Caki2 (cell line): ENCODE measurements at places on chromosomes 16 and 17. TPM values are rescaled to one million over a fixed set of nuclear protein-coding genes. Genes with fewer than 3 reads are reported as not detected.

The HSD17B2 gene
- not detected in 2 replicates for total RNA-seq

The CALB2 gene
- total RNA-seq = 8.0 and 10.9 TPM in 2 replicates

The ZNF688 gene
- 30.5 and 31.2 TPM in 2 replicates for total RNA-seq

The KRTAP2-3 gene
- not detected in 2 replicates for total RNA-seq

- DNase-seq = no peak
These were observed 410.8 kb downstream of the SNX29 start for GRCh38 chr16:12387311-12387710.

GRCh38 chr17:65218261-65218660 lies 81.1 kb downstream of the RGS9 start:
- DNase-seq = no peak

- DNase-seq = peak; percentile 94
These were observed 38.2 kb downstream of the TK2 start for GRCh38 chr16:66511602-66512271.

- DNase-seq = peak; percentile 43
These were observed 463.8 kb upstream of the HSBP1 start for GRCh38 chr16:83343935-83344366.

GRCh38 chr17:40032322-40033320 lies 17.4 kb downstream of the CSF3 start:
- DNase-seq = no peak

- peak; percentile 11 for DNase-seq
These were observed 30.2 kb downstream of the OGFOD1 start for GRCh38 chr16:56481468-56482122.

DNA sequence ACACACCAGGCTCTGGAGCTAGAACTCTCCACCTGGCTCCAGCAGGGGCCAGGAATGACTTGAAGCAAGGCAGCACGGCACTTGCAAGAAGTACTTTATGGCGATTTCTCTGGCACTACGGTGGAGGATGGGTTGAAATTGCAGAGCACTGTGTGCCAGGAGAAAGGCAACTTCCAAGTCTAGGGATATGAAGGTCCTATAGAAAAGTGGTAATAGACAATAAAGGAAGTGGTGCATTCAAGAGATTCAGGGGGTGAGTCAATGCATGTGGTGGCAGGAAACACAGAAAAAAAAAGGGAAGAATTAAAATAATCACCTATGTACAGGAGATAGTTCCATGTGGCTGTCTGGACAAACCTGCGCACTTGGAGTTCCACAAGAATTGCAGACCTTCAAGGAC lies 240.3 kb upstream of the DYNLRB2 start:
- DNase-seq = no peak

GRCh38 chr16:3292604-3293003 lies 9.3 kb downstream of the ZNF263 start:
- DNase-seq = no peak

DNA sequence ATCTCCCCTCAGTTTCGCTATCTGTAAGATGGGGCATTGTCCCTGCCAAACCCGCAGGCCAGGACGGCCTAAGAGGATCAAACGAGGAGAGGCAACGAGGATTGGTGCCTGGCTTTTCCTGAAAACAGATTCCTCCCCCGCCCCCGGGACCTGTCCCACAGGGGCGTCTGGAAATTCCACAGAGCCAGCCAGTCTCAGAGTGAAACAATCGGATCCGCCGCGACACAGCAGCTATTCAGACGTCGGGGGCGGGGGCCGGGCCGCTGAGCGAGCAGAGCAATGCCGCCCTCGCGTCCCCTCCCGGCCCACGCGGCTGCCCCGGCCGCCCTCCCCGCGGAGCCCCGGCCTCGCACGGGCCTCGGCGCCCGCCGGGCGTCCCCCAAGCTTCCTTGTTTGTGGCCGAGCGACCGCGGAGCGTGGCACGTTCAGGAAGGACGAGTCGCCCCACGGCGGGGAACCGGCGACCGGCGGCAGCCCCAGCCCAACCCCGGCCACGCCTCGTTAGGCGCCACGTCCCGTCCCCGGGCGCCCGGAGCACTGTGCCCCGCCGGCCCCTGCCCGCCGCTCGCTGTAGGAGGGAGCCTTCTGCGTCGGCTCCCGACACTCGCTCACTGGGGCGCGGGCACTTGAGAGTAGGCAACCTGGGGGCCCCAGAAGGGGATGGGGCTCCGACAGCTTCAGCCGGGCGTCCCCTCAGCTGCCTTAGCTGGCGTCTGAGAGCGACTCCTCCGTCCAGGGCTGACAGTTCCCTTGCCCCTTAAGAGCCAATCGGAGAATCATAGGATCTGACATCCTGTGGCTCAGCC lies 29.6 kb upstream of the PHOSPHO1 start:
- DNase-seq = peak; percentile 69

GRCh38 chr17:71334048-71334751 lies 786.6 kb upstream of the SOX9 start:
- no peak for DNase-seq

GRCh38 chr17:9763643-9764042 lies 27.7 kb downstream of the DHRS7C start:
- no peak for DNase-seq

DNA sequence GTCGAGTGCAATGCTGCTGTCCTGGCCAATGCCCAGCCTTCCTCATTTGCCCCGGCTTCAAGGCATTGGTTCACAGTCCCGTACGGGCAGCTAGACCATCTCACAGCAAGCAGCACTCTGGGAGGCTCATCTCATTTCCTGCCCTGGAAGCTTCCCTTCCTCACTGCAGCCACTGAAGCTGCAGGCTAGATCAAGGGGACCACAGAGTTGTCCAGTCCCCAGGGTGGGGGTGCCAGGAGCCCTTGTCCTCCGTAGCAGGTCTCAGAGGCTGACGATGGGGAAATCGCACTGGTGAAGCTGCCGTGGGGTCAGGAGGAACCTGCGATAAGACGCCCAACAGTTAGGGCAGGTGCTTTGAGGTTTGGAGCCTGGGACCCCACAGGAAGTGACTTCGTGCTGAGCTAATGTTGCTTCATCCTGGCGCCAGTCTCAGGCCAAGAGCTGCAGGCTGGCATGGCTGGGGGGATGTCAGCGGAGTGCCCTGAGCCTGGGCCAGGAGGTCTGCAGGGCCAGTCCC lies at the start of gene SPNS3:
SPNS3 (plus strand) TSS at position 426 of the 517 bp plus-strand sequence; CDS start at position 454, 28 bp downstream.
- no peak for DNase-seq

DNA sequence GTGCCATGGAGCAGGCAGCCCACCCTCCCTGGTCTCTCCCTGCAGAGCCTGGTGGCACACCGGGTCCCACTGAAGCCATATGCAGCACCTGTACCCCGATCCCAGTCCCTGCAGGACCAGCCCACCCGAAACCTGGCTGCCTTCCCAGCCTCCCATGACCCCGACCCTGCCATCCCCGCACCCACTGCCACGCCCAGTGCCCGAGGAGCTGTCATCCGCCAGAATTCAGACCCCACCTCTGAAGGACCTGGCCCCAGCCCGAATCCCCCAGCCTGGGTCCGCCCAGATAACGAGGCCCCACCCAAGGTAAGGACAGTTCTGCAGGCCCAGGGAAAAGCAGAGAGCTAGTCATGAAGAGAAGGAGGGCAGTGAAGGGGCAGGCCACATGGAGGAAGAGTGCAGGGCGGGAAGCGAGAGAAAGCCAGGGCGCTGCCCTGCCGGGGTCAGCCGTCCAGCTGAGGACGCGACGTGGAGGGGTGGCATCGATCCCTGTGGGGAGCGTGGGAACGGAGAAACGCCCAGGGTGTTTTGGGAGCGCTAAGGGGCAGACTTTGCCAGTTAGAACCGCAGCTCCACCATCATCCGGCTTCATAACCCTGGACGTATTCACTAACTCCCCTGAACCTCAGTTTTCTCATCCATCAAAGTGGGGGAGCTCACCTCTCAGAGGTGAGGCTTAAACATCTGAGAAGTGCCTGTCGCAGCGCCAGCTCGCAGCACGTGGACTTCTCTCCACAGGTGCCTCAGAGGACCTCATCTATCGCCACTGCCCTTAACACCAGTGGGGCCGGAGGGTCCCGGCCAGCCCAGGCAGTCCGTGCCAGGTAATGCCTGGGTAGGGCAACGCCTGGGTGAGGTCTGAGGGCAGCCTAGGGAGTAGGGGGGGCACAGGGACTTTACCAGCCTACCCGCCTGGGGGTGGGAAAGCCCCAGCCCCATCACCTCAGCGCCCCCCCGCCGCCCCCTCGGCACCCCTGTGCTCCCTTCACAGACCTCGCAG lies 7.6 kb upstream of the C17orf107 start:
- DNase-seq = no peak

DNA sequence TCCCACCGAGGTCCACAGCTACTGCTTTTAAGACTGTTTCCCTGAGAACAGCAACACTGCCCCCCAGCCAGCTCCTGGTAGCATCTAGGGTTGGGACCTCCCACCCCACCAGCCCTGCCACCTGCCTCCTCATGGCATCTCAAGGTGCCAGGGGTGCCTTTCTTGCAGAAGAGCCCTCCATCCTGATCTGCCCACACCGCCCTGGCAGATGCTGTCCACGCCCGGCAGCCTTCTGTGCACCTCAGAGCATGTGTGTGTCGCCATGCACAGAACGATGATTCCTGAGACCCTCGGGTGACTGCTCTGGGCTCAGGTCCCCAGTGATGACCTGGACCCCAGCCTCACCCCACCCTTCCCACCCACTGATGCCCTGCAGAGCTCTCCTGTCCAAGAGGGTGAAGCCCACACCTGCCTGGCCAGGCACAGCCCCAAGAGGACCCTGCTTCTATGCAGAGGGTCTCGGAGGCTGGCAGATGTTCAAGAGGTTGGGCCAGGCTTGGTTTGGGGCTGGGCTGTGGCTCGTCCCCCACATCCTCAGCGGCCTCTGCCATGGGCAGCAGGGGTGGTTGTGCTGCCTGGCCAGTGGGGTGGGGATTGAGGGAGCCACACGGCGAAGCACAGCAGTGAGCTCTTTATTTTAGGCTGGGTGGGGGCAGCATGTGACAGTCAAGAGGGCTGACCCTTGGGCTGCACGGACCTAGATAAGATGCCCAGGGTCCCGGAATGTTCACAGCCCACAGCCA lies 5.2 kb upstream of the SPATA2L start:
- DNase-seq = no peak

DNA sequence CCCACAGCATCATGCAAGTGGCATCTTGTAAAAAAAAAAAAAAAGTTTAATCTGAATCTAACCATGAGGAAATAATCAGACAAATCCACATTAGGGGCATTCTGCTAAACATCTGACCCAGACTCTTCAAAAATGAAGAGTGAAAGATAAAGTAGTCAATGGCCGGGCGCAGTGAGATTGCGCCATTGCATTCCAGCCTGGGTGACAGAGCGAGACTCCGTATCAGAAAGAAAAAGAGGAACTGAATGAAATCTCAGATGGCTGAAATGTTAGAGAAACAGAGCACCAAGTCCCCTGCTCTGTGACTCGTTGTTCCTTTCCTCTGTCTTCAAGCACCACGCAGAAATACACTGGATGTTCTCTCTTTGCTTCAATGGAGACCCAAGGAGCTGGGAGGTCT lies 12.7 kb upstream of the RNF135 start:
- DNase-seq = no peak

GRCh38 chr17:58079300-58080033 lies 3.8 kb upstream of the DYNLL2 start:
- no peak for DNase-seq

GRCh38 chr16:87492291-87492630 lies 563 bp downstream of the ZCCHC14 start:
- no peak for DNase-seq

- DNase-seq = no peak
These were observed 29.9 kb downstream of the ACTG1 start for GRCh38 chr17:81482673-81483072.

DNA sequence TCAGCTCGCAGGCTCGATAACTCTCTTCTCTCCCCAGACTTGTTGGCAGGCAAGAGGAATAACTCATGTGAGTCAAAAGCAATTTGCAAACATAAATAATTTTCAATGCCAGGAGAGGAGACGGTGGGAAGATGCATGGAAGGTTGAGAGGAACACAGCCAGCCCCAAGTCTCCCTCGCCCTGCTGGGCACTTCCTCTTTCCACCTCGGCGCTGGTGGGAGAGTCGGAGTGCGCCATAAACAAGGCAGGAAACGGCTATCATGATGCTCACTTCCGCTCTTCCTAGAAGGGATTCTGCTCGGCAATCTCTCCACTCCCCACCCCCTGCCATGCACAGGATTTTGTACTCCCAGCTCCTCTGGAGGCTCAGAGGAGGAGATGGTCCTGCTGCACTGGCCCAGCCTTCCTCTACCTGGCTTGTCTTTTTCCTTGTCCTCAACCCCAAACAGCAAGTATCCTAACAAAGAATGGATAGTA lies 13.0 kb downstream of the CBX4 start:
- no peak for DNase-seq

DNA sequence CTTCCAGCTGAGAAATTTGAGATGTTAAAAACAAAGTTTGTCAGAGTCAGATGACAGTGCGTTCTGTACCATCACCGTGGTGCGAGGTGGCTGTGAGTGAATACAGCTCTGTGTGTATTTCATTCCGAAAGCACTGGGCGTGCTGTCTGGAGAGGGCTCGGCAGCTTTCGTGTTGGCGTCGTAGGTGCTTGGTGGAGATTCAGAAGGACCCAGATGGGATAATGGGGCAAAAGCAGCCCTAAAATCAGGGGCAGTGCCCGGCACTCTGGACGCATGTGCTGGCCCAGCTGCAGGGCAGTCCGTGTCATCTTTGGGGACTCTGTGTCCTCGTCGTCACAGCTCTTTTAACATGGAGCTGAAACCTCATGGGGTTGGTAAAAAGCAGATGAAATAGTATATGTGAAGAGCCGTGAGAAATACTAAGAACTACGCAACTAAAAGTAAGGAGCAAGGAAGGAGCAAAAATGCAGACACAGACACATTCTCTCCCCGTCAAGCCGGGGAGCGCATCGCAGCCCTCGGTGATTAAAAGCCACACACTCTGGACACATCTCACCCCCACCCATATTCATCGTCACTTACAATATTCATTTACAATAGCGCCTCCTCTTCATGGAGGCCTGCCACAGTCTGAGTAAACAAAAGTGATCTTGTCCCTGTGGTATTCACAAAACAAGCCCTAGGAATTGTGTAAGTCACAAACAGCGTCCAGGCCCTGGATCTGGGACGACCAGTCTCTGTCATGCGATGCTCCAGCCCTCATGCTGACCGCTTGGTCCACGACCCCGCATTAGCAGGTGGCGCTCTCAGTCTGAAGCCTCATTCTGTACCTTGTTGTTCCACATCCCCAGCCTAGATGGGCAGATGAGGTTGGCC lies 206.7 kb downstream of the RPTOR start:
- DNase-seq = no peak

GRCh38 chr17:44924107-44924544 lies 8.8 kb upstream of the GFAP start:
- no peak for DNase-seq

DNA sequence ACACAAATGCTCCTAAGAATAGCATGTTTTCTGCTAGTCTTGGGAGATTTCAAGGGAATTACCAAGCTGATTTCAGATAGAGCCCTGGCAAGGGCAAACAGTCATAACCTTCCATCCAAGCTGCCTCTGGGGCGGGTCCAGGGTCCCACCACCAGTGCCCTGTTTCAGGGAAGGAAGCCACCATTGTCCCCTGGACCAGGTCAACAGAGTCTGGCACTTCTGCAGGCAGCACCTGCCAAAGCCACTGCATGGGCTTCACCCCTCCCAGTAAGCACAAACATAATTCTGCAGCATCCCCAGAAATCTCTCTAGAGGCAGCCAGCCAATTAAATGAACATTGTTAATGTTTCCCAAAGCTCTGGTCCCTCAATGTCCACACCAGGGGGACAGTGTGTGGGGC lies 143.0 kb downstream of the SALL1 start:
- DNase-seq = no peak

- no peak for DNase-seq
These were observed 42.2 kb downstream of the WDR45B start for GRCh38 chr17:82605939-82606600.
